ENCODE measurements at places on chromosomes 2 and 18.

GRCh38 chr18:63405986-63406385, 16.3 kb downstream of the VPS4B start:
- DNase-seq = no peak

DNA sequence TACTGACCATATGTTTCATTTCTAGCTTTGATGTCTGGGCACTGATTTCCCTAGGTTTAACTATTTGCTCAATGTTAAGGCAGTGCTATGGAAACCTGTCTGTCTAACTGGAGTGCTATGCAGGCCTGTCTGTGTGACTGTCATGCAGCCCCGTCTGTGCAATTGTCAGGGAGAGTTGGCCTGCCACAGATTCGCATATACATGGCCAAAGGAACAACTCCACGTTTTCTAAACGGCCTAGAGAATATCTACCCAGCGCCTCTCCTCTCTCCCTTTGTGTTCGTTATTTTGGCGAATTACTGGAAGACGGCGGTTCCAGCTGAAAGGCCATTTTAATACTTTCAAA, 59.6 kb upstream of the PSME4 start:
- no peak for DNase-seq

DNA sequence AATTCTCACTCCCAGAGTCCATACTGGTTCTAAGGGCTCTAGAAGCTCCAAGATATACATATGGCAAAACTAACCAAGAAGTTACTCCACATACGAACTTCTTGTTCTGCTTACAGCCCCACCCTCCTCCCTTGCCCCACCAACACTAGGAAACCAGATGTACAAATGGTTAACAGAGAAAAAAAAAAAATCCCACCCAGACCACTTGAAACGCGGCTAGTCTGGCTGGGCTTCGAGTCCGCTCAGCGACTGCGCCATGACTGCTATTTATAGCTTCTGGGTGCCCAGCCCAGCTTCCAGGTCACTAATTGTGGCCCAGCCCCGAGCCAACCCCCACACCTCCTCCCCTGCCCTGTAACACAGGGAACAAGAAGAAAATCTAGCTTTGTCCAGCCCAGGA, 47.0 kb upstream of the IHH start:
- no peak for DNase-seq

GRCh38 chr18:60693426-60693825, 320.9 kb upstream of the MC4R start:
- DNase-seq = no peak

GRCh38 chr2:242011516-242011915, 142.0 kb downstream of the RTP5 start:
- DNase-seq = no peak

GRCh38 chr2:224831530-224831929, 115.4 kb upstream of the CCDC195 start:
- DNase-seq = no peak

DNA sequence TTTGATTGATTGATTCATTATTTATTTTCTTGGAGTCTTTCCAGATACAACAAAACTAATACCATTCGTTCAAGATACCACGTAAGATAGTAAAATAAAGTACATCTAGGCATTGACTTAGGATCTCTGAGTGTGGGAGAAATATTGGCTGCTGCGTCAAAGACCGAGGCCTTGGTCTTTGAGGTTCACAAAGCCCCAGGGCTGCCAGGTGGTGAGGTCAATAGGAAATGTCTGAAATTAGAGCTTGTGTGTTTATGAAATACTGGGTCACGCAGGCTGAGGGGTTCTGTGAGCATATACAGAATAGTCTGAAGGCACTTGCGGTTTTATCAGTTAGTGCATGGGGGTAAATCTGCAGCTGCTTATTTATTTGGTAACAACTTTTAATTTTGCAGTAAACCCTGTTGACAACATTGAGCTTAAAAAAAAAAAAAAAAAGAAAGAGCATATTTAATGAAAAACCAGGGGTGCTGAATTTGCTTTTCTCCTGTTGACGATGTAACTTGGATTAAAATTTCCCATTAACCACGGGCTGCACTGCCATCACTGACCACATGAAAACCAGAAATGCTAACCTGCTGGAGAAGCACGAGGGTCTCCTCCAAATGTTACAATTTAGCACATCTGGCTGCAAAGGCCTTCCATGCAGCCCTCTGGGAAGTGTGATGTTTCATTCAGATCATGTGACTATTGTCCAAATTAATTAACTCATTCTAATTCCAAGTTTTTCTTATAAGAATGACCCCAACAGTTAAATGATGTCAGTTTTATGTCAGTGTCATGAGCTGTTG, 27.1 kb upstream of the SERPINB12 start:
- no peak for DNase-seq
